GM23248 (cell line): ENCODE measurements at places on chromosomes 6 and 20.

- no peaks in the 10 kb centered on the region for H3K36me3 ChIP-seq
- no peaks in the 10 kb centered on the region for H3K27me3 ChIP-seq
- H3K4me3 ChIP-seq: no peak overlapping the region
- no peak for DNase-seq
These were observed 26.5 kb downstream of the NKAIN2 start for GRCh38 chr6:123830120-123830519.

GRCh38 chr6:81889377-81890053, 137.0 kb upstream of the TENT5A start:
- H3K4me3 ChIP-seq: no peak overlapping the region
- no peaks in the 10 kb centered on the region for H3K27me3 ChIP-seq
- no peaks in the 10 kb centered on the region for H3K36me3 ChIP-seq
- H3K27ac ChIP-seq: peak overlapping the region; percentile 82
- peaks cover 48% of the 10 kb centered on the region for H3K4me1 ChIP-seq
- no peak for DNase-seq

DNA sequence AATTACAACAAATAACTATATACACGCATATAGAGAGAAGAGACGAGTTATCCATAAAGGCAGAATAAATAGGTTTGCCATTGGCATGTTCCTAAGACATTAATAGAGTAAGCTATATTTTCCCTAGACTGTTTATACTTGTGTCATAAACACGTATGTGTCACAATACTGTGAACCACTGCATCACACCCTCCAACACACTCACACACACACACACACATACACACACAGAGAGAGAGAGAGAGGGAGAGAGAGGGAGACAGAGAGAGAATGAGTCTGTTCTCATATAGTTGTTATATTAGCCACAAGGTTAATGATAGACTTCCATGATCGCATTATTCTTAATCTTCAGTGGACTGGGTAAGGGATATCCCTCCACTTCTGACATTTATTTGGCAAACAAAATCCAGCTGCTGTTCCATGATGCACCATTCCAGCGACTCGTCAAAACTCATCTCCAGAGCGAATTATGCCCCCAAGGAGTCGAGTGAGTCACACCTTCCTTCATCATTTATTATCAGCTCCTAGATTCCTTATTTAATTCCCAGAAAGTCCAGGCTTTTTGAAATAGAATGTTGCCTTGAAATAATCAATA, 82.8 kb upstream of the HIVEP1 start:
- H3K36me3 ChIP-seq: no peaks in the 10 kb centered on the region
- H3K4me3 ChIP-seq: no peak overlapping the region
- no peaks in the 10 kb centered on the region for H3K27me3 ChIP-seq
- no peaks in the 10 kb centered on the region for H3K4me1 ChIP-seq
- H3K27ac ChIP-seq: no peak overlapping the region

DNA sequence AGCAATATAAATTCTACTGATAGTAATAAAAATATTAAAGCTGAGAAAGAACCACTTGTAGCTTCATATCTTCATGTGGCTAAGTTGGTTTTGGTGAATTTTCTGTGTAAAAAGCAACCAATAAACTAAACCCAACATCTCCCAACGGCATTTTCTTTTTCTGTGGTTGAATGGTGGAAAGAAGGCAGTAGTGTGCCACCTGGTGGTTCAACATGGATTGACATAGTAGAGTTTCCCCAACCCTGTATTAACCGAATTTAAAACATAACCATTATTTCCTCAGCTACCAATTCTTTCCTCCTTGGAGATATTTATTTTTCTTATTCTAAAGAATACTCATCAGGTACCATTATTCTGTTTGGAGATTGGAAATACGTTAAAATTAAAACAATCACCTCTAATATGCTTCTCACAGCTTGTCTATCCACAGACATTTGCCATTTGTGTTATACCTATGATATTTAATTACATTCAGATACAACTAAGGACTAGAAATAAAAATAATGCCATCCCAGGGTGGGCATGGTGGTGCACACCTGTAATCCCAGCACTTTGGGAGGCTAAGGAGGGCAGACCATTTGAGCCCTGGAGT, 117.1 kb upstream of the EEF1E1 start:
- H3K4me1 ChIP-seq: no peaks in the 10 kb centered on the region
- peak overlapping the region; percentile 5; the same call in 1 of the 2 replicates for H3K4me3 ChIP-seq
- no peaks in the 10 kb centered on the region for H3K36me3 ChIP-seq
- no peaks in the 10 kb centered on the region for H3K27me3 ChIP-seq
- no peak overlapping the region for H3K27ac ChIP-seq
